ENCODE measurements at places on chromosomes 2 and 18.

GRCh38 chr2:25756536-25756935 lies 83.2 kb upstream of the DTNB start:
- peak; percentile 79 for DNase-seq

DNA sequence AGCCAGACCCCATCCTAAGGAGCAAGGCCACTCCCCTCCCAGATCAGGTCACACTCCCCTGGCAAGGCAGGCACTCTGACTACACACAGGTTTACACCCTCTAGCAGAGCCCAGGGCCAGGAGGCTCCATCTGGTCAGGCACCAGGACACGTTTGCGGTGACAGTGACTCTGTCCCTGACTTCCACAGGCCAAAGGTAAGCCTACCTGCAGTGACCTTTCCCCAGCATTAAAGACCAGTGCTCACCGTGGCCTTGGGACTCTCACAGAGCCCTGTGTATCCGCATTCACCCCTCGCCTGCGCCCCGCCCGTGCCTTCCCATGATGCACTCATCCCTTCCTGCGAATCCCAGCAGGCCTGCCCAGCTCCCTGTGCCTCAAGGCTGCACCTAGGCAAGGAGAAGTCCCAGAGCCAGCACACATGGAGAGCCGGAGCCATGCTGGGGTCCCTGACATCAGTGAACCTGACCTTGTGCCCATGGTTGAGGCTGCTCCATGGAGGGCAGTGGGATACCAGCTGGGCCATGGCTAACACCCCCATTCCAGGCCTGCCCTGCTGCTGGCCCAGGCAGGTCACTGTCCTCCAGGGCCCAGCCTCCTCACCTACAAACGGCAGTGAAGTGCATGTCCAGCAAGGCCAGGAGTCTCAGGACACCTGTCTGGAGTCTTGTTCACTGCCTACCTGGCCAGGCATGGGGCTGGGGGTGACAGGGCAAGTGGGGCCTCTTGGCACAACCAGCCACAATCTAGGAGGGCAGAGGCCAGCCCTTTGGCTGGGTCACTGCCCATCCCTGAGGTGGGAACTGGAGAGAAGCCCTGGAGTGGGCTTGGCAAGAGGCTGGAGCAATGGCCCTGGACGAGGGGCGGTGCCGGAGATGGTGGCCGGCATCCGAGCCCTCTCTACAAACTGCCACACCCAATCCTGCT lies 3.0 kb downstream of the NEURL3 start:
- DNase-seq: no peak

DNA sequence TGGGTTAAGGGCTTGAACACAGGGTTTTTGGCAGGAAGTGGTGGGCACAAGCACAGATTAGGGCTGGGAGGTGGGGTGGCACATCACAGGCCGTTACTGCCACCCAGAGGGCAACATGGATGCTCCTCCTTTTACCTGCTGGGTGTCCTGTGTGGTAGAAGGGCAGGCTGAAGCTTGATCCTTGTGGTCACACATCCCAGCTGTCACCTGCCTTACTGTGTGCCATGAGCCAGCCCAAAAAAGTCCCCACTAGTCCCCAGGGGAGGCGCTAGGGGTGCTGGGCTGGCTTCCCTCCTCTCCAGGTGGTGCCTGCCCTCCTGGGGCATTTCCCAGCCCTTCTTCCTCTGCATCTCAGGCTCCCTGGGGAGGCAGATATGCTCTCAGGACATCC lies 50.5 kb upstream of the ALPP start:
- DNase-seq: no peak

DNA sequence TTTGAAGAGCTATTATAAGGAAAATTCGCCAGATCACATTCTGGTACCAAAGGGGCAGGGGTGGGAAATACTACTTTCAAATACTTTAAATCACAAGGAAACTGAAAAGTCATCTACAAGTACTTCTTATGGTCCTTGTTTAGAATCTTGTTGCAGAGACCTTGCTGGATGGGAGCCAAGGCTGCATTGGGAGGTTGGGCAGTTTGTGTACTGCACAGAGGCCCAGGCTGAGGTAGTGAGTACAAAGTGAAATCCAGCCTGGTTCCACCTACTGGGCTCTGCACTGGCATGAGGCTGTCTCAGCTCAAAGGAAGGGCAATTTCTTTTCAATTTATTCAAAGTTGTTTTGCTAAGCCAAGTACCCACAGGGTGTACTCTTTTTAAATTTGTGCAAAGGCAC lies 140.3 kb upstream of the DLX2 start:
- no peak for DNase-seq

- no peak for DNase-seq
Measured at GRCh38 chr2:121179467-121179866, 105.5 kb downstream of the TFCP2L1 start.

- no peak for DNase-seq
Measured at GRCh38 chr2:122203523-122203922, 448.1 kb downstream of the TSN start.

DNA sequence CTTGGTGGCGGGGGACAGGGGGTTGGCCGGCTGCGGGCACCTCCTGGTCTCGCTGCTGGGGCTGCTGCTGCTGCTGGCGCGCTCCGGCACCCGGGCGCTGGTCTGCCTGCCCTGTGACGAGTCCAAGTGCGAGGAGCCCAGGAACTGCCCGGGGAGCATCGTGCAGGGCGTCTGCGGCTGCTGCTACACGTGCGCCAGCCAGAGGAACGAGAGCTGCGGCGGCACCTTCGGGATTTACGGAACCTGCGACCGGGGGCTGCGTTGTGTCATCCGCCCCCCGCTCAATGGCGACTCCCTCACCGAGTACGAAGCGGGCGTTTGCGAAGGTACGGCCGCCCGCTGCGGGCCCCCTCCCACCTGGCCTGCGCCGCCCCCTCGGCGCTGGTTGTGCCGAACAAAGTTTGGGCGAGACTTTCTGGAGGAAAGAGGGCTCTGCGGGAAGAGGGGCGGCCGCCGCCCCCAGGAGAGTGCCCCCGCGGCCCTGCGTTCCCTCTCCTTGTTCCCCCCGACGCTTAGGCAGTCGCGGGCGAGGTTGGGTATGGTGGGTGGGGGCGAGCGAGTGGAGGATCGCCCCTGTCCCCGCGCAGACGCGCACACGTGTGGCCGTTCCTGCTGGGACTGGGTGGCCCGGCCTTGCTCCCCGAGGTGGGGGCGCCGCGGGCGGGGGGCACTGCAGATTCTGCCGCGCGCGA lies 866 bp downstream of the CRIM1 start:
- peak; percentile 54 for DNase-seq

DNA sequence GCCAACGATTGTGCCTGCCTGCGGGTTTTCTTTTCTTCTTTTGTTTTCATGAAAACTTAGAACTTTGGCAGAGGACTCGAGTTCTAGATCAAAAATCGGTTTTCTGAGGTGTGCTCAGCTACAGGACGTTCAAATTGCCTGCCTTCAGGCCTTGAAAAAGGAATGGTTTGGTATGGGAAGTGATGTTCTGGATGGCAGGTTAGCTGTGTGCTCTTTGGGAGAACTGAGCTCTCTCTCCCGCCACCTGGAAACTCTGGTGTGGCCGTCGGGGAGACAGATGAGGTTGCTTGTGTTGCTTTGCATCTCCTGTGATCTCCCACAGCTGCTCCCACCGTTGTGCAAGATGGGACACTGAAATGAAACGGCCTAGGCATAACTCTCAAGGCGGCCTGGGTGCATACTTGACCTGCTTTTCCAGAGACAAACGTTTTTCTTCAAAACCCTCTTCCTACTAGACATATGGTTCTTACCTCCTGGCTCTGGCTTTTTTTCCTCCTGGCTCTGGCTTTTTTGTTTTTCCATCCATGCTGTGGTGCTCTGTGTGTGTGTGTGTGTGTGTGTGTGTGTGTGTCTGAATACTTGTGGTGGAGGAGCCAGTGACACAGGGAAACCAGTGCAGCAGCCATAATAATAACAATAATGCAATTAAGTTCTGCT lies 2.0 kb downstream of the FMNL2 start:
- peak; percentile 15 for DNase-seq

DNA sequence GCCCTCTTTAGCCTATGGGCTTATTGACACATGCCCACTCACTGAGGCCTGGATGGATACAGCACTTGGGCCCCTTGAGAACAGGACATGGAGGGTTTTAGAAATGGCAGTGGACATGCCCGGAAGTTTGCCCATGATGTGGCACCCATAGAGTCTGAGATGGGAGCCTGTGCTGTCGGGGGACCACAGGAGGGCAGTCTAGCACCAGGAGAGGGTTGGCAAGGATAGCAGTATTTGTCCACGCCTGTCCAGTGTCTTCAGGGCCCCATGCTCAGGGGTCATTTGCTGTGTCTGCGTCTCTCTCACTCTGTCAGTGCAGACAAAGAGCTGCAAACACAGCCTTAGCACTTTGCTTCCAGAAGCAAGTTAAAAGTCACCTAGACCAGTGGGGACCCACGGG lies 48.7 kb downstream of the IL1RL2 start:
- peak; percentile 60 for DNase-seq

DNA sequence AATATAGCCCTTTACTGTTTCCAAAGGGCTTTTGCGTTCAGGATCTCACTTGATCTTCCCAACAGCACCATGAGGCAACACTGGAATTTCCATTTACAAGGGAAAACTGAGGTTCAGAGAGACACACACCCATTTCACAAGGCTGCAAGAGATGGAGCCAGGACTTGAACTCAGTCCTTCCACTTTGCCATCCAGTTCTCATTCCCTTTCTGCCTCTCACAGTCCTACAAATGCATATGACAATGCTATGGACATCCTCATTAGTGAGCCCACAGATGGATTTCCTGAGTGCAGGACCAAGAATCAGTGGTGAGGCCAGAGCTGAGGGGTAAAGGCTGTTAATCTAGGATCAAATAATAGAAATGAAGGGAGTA lies 136.1 kb upstream of the MYCN start:
- DNase-seq: no peak

DNA sequence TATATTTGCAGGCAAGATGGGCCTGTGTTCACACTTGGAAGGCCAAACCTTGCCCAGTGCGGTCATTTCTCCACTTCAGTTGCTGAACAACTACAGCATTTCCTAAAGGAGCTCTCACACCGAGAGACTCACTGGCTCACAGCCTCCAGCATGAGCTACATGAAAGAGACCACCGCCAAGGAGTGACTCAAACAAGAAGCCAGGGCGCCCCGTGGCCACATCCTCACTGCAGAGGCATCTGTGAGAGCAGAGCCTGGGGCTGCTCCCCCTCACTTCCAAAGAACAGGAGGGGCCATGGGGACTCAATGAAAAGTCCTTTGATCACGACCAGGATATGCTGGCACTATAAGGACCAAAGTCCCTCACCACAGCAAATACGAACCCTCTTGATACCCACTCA lies 50.0 kb downstream of the TMEM163 start:
- DNase-seq: no peak

- no peak for DNase-seq
Measured at GRCh38 chr2:143730953-143731260, 601.7 kb downstream of the ARHGAP15 start.

- peak; percentile 47 for DNase-seq
Measured at GRCh38 chr2:206218796-206219499, 55.5 kb upstream of the ZDBF2 start.

DNA sequence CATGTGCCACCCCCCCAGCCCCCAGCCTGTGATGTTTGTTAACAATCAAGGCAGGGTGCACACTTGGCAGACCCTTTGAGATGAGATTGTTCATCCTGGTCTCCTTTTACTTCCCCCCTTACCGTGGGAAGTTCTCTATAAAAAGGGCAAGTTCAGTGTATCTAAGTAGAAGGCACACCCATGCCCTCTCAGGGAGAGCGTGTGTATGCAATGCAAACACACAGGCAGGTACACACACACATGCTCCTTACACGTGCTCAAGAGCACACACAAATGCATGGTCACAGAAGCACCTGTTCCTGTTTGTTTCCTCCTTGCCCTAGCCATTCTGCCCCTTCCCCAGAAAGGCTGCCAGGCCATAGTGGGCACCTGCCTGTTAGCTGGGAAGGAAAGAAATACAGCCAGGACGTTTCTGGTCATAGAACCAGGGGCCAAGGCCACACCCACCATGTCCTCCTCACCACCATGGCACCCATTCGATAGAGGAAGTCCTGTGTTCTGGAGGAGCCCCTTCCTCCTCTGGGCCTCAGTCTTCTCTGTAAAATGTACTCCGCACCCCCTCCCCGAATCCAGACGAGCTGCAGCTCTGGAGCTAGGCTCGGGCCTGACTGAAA lies 3.1 kb downstream of the ATOH8 start:
- no peak for DNase-seq
